Osteocyte (in vitro differentiated cells): ENCODE measurements at places on chromosomes 13 and 19. TPM values are rescaled to one million over a fixed set of nuclear protein-coding genes. Genes with fewer than 3 reads are reported as not detected.

DNA sequence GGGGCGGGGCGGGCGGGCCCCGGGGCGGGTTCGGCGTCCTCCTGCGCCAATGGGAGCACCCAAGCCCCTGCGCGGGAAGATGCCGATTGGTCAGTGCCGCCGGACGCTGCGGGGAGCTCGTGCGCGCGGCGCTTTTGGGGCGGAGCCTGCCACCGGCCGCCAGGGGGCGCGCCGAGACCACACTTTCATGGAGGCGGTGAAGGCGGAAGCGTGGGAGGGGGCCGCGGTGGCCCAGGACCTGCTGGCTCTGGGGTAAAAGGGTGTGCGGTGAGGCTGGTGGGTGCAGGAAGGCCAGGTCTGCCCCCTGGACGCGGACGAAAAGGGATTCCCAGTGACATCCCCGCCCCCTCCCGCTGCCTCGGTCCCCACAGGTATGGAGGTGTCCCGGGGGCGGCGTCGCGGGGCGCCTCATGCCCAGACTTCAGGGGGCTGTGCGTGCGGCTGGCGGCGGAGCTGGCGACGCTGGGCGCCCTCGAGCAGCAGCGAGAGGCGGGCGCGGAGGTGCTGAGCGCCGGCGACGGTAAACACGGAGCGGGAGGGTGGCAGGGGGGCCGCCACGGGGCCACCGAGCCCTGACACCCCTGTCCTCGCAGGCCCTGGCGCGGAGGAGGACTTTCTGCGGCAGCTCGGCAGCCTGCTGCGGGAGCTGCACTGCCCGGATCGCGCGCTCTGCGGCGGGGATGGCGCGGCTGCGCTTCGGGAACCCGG lies at the start of gene FAM98C:
FAM98C (plus strand) TSS at position 127 of the 708 bp plus-strand sequence; CDS start at position 188, 61 bp downstream.
- peak; percentile 99 for DNase-seq

DNA sequence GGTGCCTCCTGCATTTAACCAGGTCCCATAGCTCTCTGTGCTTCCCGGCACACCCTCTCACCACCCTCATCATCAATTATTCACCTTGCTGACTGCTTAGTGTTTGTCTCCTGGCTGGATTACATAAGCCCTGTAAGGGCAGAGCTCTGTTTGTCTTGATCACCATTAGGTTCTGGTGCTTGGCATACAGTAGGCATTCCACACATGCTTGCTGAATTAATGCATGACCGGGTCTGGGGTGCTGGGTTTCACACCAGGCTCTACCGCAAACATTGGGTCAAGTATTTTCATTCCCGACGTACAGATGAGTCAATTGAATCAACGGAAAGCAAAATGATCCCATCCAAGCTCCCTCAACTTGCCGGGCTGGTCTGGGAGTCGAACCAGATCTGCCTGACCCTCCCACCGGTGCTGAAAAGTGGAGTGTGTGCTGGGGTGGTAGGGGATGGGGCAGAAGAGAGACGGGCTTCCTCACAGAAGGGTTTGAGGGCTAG lies 28.5 kb downstream of the VAV1 start:
- DNase-seq, result no peak

- peak; percentile 91 for DNase-seq
These were observed at the start of the genes PRDX2 and THSD8 for GRCh38 chr19:12801466-12802266. PRDX2 (minus strand) TSS chr19:12801800; CDS start chr19:12801261, 539 bp downstream. THSD8 (plus strand) TSS chr19:12802069; CDS start chr19:12802072, 3 bp downstream.

DNA sequence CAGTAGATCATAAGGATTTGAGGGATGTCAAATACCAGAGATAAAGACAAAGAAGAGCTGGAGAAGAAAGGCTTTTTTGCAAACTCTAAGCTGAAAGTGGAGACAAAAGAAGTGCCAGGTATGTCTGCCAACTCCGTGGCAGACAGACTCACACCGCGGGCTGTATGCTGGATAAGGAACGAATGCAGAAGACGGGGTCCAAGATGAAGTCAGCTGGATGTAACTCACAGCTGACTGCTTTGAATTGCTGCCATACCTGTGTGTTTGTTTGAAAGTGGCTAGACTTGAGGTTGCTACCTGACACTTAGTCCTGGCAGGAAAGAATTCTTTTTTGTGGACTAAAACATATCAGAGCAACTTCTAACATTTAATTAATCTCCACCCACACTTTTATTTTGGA lies 398.8 kb downstream of the DLEU7 start:
- no peak for DNase-seq

DNA sequence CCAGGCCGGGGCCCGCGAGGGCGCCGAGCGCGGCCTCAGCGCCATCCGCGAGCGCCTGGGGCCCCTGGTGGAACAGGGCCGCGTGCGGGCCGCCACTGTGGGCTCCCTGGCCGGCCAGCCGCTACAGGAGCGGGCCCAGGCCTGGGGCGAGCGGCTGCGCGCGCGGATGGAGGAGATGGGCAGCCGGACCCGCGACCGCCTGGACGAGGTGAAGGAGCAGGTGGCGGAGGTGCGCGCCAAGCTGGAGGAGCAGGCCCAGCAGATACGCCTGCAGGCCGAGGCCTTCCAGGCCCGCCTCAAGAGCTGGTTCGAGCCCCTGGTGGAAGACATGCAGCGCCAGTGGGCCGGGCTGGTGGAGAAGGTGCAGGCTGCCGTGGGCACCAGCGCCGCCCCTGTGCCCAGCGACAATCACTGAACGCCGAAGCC lies 3.3 kb downstream of the APOE start:
- no peak for DNase-seq

The SIGLEC7 gene
- total RNA-seq, result not detected in 2 replicates

DNA sequence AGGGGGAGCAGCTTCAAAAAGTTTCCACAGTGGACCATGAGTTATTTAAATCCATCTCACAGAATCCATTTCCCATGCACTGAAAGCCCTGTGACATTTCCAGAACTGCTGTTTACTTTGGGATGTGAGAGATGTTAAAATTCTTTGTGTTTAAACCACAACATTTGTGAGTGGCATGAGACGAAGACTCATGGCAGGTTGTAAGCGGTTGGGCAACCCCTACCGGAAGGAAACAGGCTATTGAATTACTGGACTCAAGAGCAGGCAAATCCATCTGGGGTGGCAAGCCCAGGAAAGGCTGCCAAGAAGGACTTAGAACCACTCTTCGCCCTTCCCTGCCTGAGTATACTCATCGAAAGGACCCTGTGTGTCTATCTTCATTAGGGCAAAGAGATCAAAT lies 22.3 kb upstream of the CLDN10 start:
- DNase-seq, result no peak

GRCh38 chr13:28534210-28534609 lies 39.3 kb upstream of the FLT1 start:
- no peak for DNase-seq

DNA sequence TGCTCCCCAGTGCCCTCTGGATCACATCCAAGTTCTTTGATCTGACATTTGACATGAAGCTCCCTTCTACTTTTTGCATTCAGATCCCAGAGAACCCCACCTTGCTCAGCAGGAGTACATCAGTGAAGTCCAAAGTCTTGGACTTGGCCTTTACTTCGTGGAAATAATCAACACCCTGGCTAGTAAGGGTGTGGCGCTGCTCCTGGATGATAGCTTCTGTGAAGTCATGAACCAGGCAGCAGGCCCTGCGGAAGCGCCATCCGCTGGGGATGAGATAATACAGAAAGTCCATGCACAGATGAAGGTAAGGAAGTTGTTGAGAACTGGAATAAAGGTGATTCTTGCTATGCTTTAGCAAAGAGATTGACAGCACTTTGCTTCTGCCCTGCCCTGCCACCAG lies 43.2 kb downstream of the OR10H4 start:
- no peak for DNase-seq

GRCh38 chr19:13507053-13507611 lies 853 bp upstream of the CACNA1A start:
- DNase-seq, result no peak

The NCAN gene
- total RNA-seq, result not detected in 2 replicates

The ACER1 gene
- total RNA-seq, result not detected in 2 replicates

The ZSCAN4 gene
- total RNA-seq, result not detected in 2 replicates

GRCh38 chr13:53135301-53135700 lies 106.7 kb downstream of the OLFM4 start:
- no peak for DNase-seq

DNA sequence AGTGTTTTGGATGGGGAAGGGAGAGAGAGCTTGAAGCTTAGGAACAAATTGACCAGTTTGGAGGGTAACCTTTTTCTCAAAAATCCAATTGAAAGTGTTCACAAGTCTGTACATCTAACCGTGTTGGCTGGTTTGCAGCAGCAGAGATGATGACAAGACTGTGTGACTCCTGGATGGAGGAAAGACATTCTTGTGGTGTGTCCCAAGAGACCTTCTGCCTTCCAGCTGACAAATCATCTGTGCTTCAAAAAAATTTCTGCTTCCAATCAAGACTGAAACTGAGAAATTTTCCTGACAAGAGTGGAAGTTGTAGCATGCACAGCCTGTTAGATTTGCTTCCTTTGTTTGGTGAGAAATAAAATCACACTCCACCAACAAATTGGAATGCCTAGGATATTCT lies 56.2 kb downstream of the LACC1 start:
- no peak for DNase-seq

DNA sequence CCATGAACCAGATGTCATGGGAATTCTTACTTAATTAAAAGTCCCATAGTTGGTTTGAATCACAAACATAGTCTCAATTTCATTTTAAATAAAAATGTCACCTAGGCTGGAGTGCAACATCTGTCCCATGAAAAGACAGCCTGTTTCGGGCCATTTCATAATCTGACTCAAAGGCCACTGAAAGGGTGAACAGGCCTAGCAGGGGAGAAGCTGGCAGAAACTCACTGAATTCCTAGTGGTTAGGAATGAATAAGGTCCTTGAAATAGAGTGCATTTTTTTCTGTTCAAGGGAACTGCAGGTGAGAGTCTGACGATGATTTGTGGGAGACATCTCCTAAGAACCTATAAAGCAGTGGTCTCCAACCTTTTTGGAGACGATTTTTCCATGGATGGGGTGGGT lies 44.0 kb upstream of the PCCA start:
- no peak for DNase-seq

DNA sequence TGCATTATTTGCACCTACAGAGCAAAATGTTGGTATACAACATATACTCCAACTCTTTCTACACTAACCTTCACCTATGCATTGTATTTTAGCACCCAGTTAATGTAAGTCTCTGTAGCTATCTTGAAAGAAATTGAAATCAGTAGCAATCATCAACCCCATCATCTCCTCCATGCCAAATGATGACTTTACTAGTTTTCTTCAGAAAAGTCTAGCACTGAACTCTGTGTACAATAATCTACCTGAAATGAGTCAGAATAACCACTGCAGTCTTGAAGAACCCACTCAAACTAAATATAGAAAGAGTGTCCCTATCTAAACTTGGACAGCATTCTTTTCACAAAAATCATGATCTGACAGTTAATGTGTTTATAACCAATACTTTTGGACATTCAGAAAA lies 9.8 kb downstream of the IRS2 start:
- DNase-seq, result no peak

DNA sequence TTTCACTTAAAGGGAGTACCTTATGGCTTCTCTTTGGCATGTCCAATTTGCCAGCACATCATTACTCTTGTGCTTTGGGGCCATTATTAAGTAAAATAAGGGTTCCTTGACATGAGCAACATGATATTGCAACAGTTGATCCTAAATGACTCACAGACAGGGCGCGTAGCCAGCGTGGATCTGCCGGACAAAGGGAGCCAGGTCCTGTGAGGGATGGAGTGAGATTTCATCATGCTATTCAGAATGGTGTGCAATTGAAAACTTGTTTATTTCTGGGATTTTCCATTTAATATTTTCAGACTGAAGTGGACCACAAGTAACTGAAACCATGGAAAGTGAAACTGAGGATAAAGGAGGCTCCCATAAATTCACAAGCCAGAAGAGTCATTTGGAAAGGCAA lies 48.6 kb upstream of the WASF3 start:
- no peak for DNase-seq

- no peak for DNase-seq
These were observed 3.9 kb upstream of the AMH start for GRCh38 chr19:2245273-2245672.

DNA sequence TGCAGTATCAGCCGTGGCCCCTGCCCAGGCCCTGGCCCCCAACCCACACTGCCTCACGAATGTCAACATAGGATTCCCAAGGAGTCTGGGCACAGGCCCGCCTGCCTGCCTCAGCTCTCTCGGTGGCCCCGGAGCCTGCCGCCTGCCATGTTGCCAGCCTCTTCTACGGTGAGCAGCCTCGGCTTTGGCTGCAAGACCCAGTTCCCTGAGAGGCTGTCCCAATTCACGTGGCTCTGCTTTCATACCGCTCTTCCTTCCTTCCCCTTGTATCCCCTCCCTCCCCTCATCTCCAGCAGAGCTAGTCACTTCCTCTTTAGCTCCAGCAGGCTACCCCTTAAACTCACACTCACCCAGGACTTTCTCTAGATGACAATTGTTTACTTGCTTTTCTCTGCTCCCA lies 42.7 kb downstream of the SERP2 start:
- no peak for DNase-seq

The IRGQ gene
- total RNA-seq, result 40.9 and 45.9 TPM in 2 replicates

- no peak for DNase-seq
These were observed 9.6 kb upstream of the ZNRF4 start for GRCh38 chr19:5445561-5446055.

- no peak for DNase-seq
These were observed 34.7 kb upstream of the CASP14 start for GRCh38 chr19:15014579-15014978.

- no peak for DNase-seq
These were observed 11.9 kb downstream of the CC2D1A start for GRCh38 chr19:13917888-13918406.

DNA sequence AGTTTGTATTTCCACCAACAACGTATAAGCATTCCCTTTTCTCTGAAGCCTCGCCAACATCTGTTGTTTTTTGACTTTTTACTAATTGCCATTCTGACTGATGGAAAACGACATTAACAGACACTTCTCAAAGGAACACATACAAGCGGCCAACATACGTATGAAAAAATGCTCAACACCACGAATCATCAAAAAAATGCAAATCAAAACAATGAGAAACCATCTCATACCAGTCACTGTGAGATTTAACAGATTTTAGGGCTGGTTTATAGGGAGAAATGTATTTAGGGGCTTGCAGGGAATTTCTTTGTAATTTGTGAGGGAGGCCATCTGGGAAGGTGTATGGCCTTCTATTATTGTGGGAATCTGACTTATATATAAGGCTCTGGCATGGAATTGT lies 2.8 kb upstream of the DZIP1 start:
- DNase-seq, result no peak
